ENCODE measurements at places on chromosomes 5 and 9. TPM values are rescaled to one million over a fixed set of nuclear protein-coding genes. Genes with fewer than 3 reads are reported as not detected.

DNA sequence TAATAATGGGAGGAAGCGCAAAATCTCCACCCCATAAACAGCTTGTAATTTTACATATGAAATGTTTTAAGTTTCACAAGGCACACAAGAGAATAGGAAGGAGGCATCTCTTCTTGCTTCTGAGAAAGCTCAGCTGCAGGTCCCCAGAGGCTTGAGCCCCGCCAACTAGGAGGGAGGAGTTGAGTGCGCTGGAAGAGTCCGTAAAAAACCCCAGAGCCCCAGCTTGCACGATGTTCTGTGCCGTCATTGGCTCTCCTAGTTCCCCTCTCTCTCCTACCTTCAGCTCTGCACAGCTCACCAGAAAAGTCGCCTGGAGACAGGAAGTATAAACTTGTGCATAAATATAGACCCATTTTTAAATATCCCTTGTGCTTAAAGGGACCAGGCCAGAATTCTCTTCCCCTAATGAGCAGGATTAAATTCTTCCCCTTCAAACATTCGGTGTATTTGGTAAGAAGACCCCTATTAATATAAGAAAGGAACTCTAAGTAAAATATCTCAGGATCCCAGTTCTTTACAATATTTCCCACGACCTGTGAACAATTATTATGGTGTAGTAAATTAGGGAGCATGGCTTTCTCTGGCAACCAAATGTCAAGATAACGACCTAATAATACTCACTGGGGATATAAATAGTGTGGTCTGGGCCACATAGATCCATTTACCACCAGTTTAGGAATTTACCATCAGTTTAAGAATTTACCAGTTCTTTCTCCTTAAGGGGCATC lies 13.7 kb downstream of the GLRX start:
- peak; percentile 63 for DNase-seq

DNA sequence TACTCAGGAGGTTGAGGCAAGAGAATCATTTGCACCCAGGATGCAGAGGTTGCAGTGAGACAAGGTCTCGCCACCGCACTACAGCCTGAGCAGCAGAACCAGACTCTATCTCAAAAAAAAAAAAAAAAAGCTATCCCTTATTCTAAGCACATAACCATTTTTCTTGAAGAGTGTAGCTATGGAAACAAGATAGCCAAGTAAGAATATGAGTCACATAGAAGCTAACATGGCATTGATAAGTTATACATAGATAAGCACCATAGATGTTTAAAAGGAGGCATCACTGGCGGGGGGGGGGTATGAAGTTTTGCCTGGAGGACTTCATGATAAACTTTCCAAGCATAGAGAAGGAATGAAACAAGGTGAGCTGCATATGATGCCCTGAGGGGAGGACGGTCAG lies 26.0 kb downstream of the CHSY3 start:
- no peak for DNase-seq

DNA sequence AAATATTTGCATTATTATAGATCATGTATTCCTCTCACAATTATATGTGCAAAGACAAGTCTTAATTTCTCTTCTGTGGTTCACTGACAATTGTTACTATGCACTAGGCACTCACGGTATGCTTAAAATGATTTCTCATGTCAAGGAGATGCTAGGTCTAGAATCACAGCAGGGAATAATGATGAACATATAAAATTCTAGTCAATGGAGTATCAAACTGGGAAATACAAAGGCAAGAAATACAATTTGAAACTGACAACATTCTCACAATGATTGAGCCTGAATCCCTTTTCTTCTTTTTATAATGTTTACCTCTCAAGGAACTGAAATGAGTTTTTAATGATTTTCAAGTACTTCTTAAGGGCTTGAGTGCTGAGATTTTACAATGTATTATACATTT lies 302.3 kb upstream of the GRAMD2B start:
- no peak for DNase-seq

GRCh38 chr5:131525805-131526204 lies 109.2 kb downstream of the RAPGEF6 start:
- DNase-seq, result no peak

DNA sequence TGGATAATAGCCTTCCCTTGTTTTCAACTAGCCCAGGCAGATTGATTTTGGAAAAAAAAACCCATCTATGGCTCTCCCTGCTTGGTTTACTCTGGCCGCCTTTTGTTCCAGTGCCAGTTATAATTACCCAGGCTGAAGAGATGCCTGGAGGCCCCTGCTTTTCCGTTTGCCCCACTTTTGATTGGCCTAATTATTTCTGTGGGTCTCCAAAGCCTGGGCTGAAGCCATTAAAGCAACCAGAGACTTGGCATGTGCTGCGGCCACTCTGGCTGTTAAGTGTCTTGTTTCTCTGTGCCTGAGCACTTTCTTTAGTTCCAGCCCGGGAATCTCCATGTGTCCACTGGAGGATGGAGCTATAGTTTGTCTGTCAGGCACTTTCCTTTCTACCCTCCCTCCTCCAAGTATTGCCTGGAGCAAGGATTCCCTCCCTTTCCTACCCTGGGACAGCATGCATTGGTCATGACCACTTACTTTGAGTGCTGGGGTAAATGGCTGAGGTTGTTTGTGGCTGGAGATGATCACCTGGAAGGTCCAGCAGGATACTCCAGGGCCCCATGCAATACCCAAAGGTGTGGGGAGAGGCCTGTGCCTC lies 105.1 kb upstream of the CTSL start:
- DNase-seq, result no peak

GRCh38 chr9:112241491-112241890 lies 66.4 kb upstream of the SUSD1 start:
- DNase-seq, result no peak

- DNase-seq, result no peak
Measured at GRCh38 chr5:945691-946551, 53.2 kb downstream of the TRIP13 start.

- DNase-seq, result no peak
Measured at GRCh38 chr9:18111146-18111545, 362.8 kb upstream of the ADAMTSL1 start.

GRCh38 chr5:150498501-150498900 lies 9.4 kb upstream of the NDST1 start:
- DNase-seq, result no peak

DNA sequence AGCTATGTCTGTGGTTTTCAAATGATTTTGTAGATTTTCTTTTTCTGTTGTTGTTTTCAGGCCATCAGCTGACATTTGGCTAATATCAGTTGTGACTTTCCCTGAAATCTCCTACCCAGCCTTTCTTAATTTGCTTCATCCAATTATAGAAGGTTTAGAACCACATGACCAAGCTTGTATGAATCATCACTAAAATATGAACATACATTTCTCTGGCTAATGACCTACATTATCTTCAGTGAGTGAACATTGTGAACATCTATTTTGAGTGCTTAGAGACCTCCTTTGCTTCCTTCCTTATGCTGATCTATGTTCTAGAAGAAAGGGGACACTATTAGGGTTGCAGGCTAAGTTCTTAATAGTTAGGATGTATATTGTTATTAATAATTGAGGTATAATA lies 532.5 kb downstream of the RAB3C start:
- no peak for DNase-seq

DNA sequence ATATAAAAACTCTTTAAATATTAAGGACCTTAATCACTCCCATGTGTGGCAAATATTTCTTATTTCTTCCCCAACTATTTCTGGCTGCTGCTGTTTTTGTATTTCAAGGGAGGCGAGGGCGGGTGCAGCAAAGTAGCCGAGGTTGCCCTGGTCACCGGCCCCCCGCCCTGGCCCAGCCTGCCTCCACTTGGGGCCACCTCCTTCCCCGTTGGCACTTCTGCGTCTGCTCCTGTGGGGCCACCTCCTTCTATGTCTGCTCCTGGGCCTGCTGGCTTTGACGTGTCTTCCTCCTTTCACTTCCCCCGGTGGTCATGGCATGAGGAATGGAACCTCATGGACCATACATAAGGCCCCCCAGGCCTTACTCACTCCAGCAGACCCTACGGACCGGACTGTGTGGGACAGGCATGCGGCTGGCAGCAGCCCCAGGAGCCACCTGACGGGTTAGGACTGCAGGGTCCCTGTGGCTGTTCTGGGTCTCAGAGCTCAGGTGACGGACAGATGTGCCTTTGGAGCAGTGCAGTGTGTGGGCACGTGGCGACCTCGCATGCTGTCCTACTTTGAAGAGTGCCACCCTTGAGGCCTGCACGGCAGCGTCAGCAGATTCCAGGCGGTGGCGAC lies 5.8 kb upstream of the ENTPD8 start:
- DNase-seq, result no peak

- DNase-seq, result no peak
Measured at GRCh38 chr5:69317391-69317790, 15.2 kb downstream of the CCDC125 start.

GRCh38 chr5:132411304-132412013 lies 41.9 kb downstream of the SLC22A5 start:
- no peak for DNase-seq

GRCh38 chr9:10443181-10443867 lies 169.5 kb downstream of the PTPRD start:
- DNase-seq, result no peak

GRCh38 chr9:91799113-91799744 lies 150.8 kb downstream of the ROR2 start:
- DNase-seq, result no peak

DNA sequence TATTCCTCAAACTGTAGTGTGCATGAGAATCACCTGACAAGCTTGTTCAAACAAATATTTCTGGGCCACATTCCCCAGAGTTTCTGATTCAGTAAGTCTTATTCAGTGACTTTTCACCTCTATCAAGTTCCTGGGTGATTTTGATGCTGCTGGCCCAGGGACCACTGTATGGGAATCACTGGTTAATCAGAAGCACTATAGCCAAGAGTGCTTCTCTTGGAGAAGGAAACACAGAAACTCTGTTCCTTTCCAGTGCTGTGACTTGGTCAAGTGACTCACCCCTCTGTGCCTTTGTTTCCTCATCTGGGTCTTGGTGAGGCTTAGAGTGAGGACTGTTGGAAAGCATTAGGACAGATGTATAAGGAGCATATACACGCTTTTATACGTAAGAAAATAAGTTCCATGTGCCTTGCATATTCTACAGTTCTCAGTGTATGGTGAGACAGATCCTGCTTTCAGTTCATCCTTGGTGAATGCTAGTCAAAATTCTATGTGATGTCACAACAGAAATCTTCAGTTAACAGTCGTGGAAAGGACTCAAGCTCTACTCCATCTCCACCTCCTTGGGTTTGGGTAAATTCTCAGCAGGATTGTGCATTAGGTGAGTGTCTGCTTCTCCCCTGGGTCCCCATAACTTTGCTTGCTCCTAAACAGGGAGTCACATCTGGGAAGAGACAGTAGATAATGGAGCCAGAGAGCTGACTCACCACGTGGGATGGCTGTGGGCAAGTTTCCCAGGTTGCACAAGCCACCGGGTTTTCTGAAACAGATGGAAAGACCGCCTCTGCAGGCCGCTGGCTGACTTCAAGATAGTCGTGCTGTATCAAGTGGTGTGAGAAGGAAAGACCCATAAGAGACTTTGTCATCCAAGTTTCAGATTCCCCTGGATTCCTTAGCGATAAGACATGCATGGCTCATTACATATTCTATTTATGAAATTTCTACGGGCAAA lies 117.0 kb downstream of the NXNL2 start:
- DNase-seq, result peak; percentile 39

DNA sequence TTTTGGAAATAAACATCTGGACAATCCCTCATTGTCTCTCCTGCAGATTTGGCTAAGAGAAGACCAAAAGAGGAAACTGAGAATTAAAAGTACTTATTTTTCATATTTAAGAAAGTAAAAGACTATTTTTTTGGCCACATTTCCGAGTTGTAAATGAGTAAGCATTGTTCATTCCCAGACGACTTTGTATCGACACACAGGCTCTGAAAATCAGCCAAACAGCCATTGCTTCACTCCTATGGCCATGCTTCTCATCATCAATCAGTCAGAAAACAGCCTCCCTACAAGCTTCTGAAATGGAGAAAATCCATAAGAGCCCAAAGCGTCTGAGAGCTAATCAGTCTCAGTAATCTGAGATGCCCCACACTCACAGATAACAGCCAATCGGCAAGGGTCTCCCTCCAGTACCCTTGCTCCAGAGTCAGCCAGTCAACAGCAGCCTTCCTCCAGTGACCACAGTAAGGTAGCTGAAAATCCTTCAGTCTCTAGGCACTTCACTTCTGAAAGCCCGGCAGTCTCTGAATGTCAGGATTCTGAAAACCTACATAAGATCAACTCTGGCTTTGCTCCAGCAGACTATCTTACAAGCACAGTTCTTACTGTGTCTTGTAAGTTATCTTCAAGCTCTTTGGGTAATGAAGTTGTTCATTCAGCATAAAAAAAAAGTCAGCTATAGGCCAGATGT lies 30.9 kb downstream of the CDO1 start:
- DNase-seq, result no peak

GRCh38 chr5:173883347-173883924 lies 4.7 kb upstream of the CPEB4 start:
- DNase-seq, result no peak

- no peak for DNase-seq
Measured at GRCh38 chr5:81195335-81195929, 37.7 kb upstream of the CKMT2 start.

- DNase-seq, result no peak
Measured at GRCh38 chr9:68941780-68942459, 72.0 kb downstream of the PRKACG start.

- no peak for DNase-seq
Measured at GRCh38 chr9:131505012-131505411, 2.3 kb downstream of the POMT1 start.

DNA sequence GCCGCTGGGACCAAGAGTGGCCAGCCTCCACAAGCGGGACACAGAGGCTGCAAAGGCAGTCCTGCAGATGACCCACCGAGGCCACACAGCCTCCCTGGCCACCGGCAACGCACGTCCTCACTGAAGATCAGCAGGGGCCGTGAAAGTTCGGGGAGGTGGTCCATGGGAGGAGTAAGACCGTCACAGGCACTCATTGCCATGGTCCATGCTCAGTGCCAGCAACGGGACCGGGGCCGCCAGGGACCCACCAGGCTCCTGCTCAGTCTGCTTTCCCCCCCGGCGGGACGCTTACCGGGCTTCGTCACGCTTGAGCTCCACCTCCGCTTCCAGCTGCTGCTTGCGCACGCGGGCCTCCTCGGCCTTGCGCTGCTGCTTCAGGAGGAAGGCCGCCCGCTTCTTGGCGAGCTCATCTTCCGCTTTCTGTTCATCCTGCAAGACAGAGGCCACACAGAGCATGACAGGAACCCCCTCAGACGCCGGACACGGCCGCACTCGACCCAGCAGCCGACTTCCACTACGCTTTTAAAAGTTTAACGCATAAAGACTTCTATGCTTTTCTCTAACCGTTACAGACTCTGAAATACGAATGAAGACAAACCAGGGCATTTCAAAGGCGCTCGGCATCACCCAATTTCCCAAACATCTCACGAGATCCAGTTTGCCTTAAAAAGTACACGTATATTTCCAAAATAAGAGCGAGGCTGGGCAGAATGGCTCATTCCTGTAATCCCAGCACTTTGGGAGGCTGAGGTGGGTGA lies 88.4 kb downstream of the CAMSAP1 start:
- no peak for DNase-seq

PCDH1 gene
- 43.4 TPM for total RNA-seq

SLCO4C1 gene
- 0.14 TPM for total RNA-seq

PCDH12 gene
- 5.2 TPM for total RNA-seq

AGGF1 gene
- total RNA-seq, result 26.0 TPM

NMUR2 gene
- not detected for total RNA-seq

IL3 gene
- total RNA-seq, result not detected

C5orf24 gene
- total RNA-seq, result 63.8 TPM

RELL2 gene
- total RNA-seq, result 3.2 TPM

TRIM36 gene
- 4.6 TPM for total RNA-seq

Measured in thoracic aorta (tissue), 2 donors.